ENCODE measurements at places on chromosomes 5 and 9.

DNA sequence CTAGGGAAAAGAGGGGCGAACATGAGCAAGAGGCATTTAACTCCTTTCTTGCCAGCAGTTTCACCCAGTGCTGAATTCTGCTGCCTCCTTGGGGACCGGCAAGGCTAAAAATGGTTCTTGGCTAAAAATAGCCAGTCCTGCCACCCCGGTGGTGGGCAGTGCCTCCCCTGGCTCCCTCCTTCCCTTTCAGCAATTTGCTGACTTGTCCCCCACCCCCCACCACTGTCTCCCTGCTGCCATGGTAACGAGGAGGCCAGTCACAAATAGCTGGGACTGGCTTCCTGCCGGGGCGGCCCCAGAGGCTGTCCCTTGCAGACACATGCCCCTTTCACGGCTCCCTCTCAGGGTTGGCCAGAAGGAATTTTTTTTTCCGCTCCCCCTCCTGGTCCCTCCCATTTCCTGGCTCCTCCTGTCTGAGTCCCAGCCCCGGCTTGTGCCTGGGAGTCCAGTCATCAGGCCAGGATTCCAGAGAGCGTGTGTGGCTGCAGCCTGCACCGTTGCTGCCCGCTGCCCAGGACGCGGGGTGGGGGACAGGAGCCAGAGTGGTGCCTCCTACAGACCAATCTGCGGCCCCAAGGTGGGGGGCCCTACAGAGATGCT, 130.3 kb downstream of the RGS3 start:
- no peak for DNase-seq

- DNase-seq, result no peak
Observed at GRCh38 chr5:103425686-103426454, 136.7 kb downstream of the NUDT12 start.

DNA sequence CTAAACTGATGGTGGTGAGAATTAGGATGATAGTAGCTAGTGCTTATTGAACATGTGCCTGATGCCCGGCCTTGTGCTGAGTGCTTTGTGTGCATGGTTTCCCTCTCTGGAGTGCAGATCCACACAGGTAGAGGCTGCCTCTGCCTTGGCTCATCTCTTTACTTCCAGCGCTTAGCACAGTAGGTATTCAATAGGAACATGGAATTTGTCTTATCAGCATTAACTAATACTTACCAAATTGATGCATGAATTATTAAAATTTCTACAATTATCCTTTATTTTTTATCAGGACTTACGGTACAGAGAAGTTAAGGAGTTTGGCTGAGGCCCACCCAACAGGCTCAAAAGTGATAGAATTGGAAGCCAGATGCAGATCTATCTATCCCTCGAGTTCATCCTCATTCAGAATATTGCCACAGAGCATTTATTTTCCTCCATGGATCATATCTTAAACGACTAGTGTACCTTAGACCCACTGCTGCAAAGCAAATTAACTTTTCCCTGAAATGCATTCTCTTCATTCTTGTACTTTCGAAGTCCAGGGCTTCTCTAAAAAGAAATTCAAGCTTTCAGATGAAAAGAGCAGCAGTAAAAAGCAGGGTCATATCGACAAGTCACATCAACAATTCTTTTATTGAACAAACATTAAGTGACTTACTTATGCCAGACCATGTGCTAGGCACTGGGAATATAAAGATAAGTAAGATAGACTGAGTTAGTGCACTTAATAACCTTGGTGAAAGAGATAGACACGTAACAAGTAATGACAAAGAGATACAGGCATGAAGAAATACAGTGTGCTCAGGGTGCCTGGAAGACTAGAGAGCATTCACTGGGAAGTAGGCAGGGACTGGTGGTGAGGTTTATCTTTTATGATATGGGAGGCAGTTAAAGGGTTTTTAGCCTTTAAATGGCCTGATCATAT, 290.0 kb downstream of the ARRDC3 start:
- no peak for DNase-seq

GRCh38 chr9:79123415-79123814, 448.4 kb upstream of the TLE4 start:
- DNase-seq, result no peak

GRCh38 chr5:91541696-91542095, 158.6 kb upstream of the ARRDC3 start:
- no peak for DNase-seq

- DNase-seq, result no peak
Observed at GRCh38 chr9:131422241-131422792, 28.4 kb downstream of the PRRC2B start.

DNA sequence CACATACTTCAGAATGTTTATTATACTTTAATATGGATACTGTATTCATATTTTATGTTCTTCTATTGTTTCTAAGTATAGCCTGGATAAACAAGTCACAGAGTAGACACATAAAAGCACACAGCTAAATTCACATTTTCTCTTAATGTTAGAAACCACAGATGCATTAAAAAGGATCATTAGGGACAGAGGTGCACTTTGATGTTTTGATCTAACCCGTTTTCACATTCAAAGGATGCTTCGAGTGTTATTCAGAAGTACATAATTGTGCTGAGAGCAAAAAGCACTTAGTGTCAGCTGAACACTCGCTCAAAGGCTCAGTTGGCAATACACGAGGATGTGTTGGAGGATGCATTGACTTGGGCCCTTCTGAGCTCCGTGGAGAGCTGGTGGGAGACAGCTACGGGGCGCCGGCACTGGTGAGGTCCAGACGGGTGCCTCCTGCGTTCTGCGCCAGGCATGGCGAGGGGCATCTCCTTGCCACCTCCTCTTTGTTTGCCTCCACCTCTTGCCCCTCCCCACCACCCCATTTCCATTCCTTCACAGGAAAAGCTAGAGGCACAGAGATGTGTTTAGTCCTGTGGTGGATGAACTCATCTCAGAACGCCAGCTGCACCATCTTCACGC, 35.5 kb downstream of the MED10 start:
- no peak for DNase-seq

DNA sequence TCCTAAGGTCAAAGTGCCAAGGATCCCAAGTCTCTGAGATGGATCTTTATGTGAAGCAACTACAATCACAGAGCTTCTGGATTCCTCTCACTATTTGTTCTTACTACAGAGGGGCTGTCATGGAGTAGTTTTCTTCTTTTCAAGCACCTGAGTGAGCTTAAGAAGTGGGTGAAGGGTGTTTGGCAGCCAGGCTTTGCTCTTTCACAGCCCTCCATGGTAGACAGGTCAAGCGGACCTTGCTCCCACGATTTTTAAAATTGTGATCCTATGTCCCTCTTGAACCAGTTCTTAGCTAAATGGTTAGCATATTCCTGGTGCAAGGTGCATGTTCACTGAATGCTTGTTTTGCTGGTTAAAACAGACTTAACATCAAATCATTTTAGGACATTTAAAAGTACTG, 332.2 kb downstream of the GADD45G start:
- DNase-seq, result no peak

- DNase-seq, result no peak
Observed at GRCh38 chr5:76372323-76373054, 30.6 kb upstream of the IQGAP2 start.

DNA sequence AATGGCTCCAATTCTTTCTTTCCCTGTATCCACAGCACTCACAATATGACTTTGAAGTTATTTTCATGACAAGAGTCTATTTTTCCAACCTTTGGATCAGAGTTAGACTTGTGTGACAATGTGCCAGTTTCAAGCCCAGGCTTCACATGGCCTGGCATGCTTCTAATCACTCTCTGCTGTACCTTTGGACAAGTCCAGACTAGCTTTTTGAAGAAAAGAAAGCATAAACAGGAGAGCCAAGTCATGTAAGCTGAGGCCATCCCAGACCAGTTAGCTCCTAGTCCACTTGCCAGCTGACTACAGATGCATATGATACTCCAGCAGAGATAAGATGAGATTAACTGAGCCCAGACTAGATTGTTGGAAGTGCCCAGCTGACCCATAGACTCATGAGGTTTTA, 513.6 kb upstream of the C9orf72 start:
- DNase-seq, result no peak

GRCh38 chr5:107005653-107006052, 665.1 kb downstream of the EFNA5 start:
- no peak for DNase-seq

- DNase-seq, result no peak
Observed at GRCh38 chr9:109880276-109881169, 100.5 kb downstream of the PALM2AKAP2 start.

GRCh38 chr9:85702726-85703289, 38.9 kb downstream of the AGTPBP1 start:
- DNase-seq, result no peak

DNA sequence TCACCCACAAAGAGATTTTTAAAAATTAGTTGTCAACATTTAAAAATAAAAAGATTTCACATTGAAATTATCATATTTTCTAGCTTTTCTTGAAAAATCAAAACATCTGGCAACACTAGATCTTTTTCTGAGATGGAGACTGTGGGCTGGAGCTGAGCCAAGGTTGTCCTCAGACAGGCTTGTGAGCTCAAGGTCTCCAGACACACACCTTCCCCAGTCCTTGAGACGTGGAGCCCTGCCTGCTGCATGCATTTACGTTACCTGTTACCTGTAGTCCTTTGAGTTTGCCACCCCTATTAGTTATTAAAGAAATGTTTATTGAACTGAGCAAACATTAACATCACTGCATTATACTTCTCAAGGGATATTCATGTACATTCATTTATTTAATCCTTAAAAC, 87.5 kb upstream of the TLE1 start:
- DNase-seq, result no peak

DNA sequence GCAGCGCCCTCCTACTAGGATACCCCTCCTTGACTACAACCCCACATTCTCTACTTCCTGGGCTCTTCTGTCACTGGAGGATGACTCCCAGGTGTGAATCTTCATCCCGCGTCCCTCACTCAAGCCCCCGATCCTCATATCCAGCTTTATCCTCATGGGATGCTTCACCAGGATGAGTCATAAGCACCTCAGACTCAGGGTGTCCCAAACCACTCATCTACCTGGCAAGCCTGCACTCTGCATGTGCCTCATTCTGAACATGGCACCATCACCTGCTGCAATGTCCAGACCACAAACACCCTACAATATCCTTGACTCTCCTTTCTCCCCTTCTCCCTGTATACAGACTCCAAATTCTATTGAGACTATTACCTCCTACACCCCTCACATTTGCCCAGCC, 1.5 kb upstream of the TGFBI start:
- no peak for DNase-seq

- no peak for DNase-seq
Observed at GRCh38 chr9:90855208-90855902, 53.7 kb downstream of the SYK start.

DNA sequence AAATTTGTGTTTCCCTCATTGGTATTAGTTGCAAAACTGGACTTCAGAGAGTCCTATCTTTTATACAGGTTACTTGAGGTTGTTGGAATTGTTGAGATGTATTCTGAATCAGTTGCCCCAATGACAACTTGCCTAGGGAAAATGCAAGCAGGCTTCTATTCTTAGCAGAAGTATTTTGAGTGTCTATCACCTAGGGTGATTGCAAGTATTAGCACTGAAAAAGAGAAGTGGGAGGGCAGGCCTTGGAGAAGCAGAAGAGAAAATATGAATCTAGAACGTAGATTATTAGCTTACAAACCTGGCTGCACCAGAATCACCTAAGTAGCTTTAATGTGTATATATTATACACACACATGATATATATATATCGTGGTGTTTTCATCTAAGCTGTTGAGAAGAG, 43.2 kb downstream of the ADAMTS12 start:
- no peak for DNase-seq

DNA sequence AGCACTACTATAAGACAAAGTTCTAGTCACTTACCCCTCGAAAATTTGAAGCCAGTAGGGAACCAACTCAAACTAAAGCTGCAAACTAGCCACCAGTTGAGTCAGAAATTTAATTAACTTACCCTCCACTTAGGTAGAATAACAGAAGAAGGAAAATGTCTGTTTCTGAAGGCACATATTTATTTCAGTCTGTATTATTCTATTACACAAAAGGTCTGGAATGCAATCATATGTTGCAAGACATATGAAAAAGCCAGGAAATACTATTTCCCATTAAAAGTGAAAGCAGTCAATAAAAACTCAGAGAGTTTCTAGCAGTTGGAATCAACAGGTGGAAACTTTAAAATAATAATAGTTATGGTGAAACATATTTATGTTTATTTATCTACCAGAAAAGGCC, 79.2 kb upstream of the SLCO4C1 start:
- DNase-seq, result no peak

DNA sequence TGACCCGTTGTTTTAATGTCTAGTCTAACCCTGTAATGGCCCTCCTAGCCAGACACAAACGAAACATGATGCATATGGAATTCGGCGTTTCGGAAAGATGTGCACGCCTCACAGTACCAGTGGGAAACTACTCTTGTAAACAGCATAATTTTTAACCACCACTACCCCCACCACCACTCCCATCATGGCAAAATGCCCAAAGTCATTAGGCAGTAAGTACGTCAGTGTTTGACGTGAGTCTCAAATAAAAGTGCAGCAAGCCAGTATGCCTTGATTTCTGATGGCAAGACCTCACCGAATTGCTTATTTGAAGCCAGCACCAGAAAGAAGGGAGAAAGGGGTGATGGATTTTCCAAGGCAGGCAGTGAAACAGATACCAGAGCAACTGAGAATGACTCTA, 71.4 kb downstream of the ADRB2 start:
- no peak for DNase-seq

GRCh38 chr9:121968056-121968455, 125.1 kb downstream of the TTLL11 start:
- no peak for DNase-seq

- DNase-seq, result no peak
Observed at GRCh38 chr9:109934136-109934856, 154.3 kb downstream of the PALM2AKAP2 start.

DNA sequence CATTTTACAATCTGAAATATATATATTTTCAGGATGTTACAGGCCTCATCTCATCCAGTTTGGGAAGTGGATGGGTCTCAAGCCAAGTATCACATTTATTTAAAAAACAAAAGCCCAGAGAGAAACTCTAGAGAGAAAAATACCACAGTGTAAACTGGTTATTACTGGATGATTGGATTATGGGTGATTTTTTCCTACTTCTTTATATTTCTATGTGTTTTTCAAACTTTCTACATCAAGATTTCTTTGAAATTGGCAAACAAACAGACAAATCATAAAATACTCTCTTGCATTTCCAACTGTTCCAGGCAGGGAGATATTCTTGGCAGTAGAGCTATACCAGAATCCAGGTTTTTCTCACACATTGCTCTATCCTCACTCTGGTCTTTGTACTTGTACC, 116.0 kb upstream of the SMIM23 start:
- DNase-seq, result no peak

DNA sequence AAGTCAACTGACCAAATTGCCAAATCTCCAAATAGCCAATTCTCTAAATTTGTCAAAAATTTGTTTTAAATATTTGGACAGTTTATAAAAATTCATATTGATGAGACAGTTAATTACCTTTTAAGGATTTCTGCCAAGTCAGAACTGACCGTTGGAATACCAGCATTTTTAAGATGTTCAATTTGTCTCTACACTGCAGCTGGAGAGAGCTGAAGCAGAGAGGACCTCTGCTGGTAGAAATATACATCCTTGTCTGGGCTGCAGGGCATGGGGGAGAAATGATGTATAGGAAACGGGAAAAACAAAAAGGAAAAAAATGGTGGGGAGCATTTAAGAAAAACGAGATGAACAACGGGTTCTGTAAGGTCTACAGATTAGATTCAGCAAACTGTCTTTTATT, 16.8 kb downstream of the NR6A1 start:
- no peak for DNase-seq

- no peak for DNase-seq
Observed at GRCh38 chr9:134564431-134565170, 77.0 kb upstream of the COL5A1 start.

Measured in SIG-M5 (cell line).